ENCODE measurements at places on chromosomes 7 and 10. TPM values are rescaled to one million over a fixed set of nuclear protein-coding genes. Genes with fewer than 3 reads are reported as not detected.

TMEM209 gene
- 46.7 TPM for total RNA-seq

ANKRD7 gene
- 7.9 TPM for total RNA-seq

GRCh38 chr7:111409714-111410422 lies 152.4 kb downstream of the IMMP2L start:
- DNase-seq = no peak

DNA sequence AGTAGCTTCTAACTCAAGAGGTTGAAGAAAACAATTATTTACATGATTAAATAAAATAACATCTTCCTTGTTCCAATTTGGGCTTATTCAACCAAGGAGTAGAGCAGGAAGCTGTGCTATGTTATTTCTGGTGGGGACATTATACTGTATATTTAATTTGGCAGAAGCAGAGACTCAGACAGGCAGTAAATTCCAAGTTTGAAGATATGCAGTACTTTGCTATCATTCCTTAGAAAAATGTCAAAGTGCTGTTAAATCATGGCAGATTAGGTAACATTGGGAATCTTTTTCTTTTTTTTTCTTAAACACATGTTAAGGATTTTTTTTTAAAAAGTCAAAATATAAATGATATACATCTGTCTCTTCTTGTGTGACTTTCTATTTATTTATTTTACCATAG lies 190.1 kb downstream of the SUGCT start:
- no peak for DNase-seq

DNA sequence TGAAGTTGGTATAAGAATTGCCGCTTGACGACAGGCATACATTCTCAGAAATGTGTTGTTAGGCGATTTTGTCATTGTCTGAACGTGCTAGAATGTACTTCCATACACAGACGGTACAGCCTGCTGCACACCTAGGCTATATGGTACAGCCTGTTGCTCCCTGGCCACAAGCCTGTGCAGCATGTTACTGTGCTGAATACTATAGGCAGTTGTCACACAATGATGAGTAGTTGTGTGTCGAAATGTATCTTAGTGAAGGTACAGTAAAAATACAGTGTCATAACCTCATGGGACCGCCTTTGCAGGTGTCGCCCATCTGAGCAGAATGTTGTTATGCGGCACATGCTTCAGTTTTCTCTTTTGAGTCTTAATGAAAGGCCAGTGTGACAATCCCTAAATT lies 66.5 kb downstream of the SHH start:
- no peak for DNase-seq

DNA sequence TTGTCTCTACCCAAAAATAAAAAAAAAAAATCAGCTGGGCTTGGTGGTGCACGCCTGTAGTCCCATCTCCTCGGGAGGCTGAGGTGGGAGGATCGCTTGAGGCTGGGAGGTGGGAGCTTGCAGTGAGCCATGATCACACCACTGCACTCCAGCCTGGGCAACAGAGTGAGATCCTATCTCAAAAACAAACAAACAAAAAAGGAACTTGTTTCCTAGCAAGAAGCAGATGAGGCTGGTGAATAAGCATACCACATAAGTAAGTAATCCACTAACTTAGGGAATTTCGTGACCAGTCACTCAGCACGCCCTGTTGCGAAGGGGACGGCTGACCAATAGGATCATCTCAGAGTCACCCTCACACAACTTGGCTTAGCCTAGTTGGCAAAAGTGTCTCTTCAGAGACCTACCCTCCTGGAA lies 64.6 kb downstream of the CUX1 start:
- peak; percentile 93 for DNase-seq

Data from Daoy (cell line).